MM.1S (cell line): ENCODE measurements at places on chromosomes 1 and 21.
A peak's percentile ranks its signal among the peaks of the same experiment; 100 is the strongest.

DNA sequence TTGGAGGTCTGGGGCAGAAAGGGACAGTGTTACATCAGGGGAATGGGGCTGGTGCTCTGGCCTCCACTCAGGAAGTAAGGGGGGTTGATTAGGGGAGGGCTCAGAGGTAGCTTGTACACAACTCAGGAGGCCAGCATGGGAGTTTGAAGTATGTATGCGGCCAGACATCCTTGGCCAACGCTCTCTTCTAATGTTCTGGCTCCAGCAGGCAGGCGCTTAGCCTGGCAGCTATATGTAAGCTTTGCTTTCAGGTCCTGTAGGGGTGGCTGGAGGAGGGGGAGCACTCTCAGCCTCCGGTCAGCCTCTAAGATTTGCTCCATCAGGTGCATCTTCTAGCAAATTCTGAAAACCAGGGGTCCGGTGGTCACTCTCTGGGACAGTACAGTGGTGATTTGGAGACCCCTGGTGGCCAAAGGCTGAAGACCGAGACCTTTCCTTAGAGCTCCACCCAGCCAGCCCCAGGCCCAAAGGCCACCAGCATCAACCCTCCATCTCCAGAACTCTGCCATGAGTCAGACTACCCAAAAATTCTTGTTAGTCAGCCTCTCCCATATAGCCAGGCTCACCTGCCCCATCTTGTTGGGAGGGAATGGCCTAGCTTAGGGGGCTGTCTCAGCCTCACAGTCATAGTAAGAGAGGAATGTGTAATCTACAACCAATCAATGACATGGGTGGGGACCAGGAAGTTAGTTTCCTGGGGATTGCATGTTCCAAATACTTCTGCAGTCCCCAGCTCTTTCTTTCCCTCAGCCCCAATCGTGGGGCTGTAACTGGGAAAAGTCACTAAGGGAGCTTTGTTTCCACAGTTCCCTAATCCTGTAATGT, 9.7 kb upstream of the COL8A2 start:
- H3K4me3 ChIP-seq, result no peak overlapping the region
- H3K36me3 ChIP-seq, result 0 out of 2 replicates have a peak, but pooled peaks cover 4% of the 10 kb centered on the region

GRCh38 chr1:221503268-221503667, 238.6 kb downstream of the DUSP10 start:
- no peak for DNase-seq
- no peak overlapping the region for H3K27ac ChIP-seq
- no peaks in the 10 kb centered on the region for H3K36me3 ChIP-seq
- no peak overlapping the region for H3K4me3 ChIP-seq
- no peaks in the 10 kb centered on the region for H3K4me1 ChIP-seq

GRCh38 chr1:220970311-220970710, 91.1 kb downstream of the HLX start:
- no peak overlapping the region for H3K4me3 ChIP-seq
- no peaks in the 10 kb centered on the region for H3K36me3 ChIP-seq
- no peaks in the 10 kb centered on the region for H3K4me1 ChIP-seq
- H3K27me3 ChIP-seq, result no peaks in the 10 kb centered on the region
- no peak overlapping the region for H3K27ac ChIP-seq

DNA sequence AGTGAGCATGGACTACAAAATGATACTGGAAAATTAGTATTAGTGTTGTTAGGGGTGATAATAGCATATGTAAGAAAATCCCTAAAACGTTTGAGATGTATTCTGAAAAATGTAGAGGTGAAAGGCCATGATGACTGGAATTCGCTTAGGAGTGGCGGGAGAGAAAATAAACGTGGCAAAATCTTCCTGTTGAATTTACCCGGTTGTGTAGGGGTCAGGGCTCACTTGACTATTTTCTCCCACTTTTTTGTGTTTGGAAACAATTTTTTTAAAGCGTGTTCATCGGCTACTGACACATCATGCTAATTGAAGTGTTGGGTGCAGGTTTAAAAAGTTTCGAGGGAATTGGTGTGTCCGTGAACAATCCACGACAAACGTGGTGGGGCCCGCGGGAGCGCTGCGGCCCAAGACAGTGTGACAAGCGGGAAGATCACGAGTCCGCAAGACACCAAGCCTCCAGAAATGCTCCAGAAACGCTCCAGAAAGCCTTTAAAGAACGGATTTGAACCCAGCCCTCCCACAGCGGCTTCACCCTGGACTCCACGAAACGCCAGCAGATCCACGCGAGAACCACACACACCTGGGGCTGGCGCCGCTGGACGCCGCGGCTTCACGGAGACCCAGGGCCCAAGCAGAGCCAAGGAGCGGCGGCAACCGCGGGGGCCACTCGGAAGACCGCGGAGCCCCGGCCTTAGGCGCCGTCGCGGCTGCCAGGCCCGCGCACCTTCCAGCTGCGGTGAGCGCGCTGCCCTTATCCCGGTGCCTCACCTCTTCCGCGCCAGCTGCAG, 573 bp downstream of the PSMG1 start:
- H3K36me3 ChIP-seq, result peaks cover 12% of the 10 kb centered on the region; the same call in 1 of the 2 replicates
- peaks cover 30% of the 10 kb centered on the region for H3K4me1 ChIP-seq
- H3K27ac ChIP-seq, result peak overlapping the region; percentile 78; the same call in 1 of the 2 replicates
- DNase-seq, result peak; percentile 39

GRCh38 chr1:47840393-47841190, 156.6 kb downstream of the TRABD2B start:
- DNase-seq, result no peak
- H3K4me1 ChIP-seq, result no peaks in the 10 kb centered on the region

DNA sequence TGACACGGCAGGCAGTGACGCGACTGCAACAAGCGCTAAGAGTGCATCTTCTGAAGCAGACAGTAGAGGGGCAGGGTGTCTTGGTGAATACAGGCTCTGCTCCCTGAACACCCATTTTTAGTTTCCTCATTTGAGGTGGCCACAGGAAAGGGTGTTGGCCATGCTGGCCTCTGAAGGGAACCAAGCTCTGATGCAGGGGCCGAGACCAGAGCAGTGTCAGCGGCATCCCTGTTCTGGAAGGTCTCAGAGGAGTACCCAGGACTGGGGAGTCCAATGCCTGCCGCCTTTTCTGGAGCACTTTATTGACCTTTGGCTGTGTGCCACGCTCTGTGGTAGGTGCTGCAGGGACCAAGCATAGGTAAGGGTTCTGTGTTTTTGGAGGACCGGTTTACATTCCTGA, 100.4 kb downstream of the KCNJ6 start:
- H3K27me3 ChIP-seq, result no peaks in the 10 kb centered on the region
- DNase-seq, result no peak
- no peaks in the 10 kb centered on the region for H3K36me3 ChIP-seq
- H3K4me3 ChIP-seq, result no peak overlapping the region
- H3K27ac ChIP-seq, result no peak overlapping the region
- no peaks in the 10 kb centered on the region for H3K4me1 ChIP-seq

- no peaks in the 10 kb centered on the region for H3K36me3 ChIP-seq
- H3K27me3 ChIP-seq, result no peaks in the 10 kb centered on the region
- H3K27ac ChIP-seq, result no peak overlapping the region
- no peak for DNase-seq
Observed at GRCh38 chr1:64004451-64005025, 198.9 kb upstream of the UBE2U start.

DNA sequence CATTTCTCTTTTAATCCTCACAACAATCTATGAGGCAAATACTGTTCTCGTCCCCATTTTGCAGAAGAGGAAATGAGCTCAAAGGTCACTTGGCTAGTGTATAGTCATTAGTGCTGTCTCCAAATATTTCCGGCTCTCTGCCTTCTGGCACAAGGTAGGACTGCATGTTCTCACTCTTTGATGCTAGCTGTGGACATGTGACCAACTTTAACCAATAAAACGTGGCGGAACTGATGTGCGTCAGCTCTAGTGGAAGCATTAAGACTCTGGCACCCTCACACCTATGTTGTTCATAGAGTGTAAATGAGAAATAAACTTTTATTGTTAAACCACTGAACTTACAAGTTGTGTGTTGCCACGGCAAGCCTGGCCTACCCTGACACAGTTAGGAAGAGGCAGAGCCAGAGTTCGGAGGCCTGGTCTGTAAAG, 5.0 kb upstream of the KIF21B start:
- no peaks in the 10 kb centered on the region for H3K27me3 ChIP-seq
- H3K4me3 ChIP-seq, result no peak overlapping the region
- no peak for DNase-seq
- H3K4me1 ChIP-seq, result peaks cover 32% of the 10 kb centered on the region

DNA sequence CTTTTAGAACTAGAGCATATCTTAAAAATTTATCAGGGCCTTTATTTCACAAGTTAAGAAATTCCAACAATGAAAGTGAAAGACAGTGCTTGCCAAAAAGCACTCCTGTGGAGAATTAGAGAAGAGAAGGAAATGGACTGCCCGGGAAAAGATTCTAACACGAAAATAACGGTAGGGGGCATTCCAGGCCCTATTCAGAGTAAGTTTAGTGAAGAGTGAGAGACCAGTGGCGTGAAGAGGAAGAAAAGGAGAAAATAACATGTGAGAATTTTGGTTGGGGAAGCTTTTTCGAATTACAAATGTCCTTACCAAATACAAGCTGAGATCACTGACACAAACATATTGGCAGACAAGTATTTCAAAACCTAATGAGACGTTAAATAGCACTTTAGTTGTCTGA, 38.4 kb upstream of the RBM34 start:
- no peaks in the 10 kb centered on the region for H3K4me1 ChIP-seq
- H3K27ac ChIP-seq, result no peak overlapping the region
- no peak for DNase-seq
- no peak overlapping the region for H3K4me3 ChIP-seq
- H3K27me3 ChIP-seq, result no peaks in the 10 kb centered on the region
- H3K36me3 ChIP-seq, result no peaks in the 10 kb centered on the region

GRCh38 chr1:162627662-162628296, 4.5 kb upstream of the DDR2 start:
- no peaks in the 10 kb centered on the region for H3K27me3 ChIP-seq
- H3K4me1 ChIP-seq, result peaks cover 41% of the 10 kb centered on the region
- no peak overlapping the region for H3K4me3 ChIP-seq
- no peak overlapping the region for H3K27ac ChIP-seq

- no peaks in the 10 kb centered on the region for H3K27me3 ChIP-seq
- 0 out of 2 replicates have a peak, but pooled peaks cover 3% of the 10 kb centered on the region for H3K36me3 ChIP-seq
- no peak overlapping the region for H3K27ac ChIP-seq
Observed at GRCh38 chr1:1109743-1110142, 6.1 kb downstream of the C1orf159 start.

- no peaks in the 10 kb centered on the region for H3K27me3 ChIP-seq
- no peak overlapping the region for H3K4me3 ChIP-seq
- no peak for DNase-seq
Observed at GRCh38 chr1:51019811-51020210, 49.8 kb downstream of the CDKN2C start.
